ENCODE measurements at places on chromosomes 6 and 20. TPM values are rescaled to one million over a fixed set of nuclear protein-coding genes. Genes with fewer than 3 reads are reported as not detected.
A peak's percentile ranks its signal among the peaks of the same experiment; 100 is the strongest.

GRCh38 chr6:23055523-23055922 lies 486.2 kb downstream of the HDGFL1 start:
- no peak for DNase-seq

DNA sequence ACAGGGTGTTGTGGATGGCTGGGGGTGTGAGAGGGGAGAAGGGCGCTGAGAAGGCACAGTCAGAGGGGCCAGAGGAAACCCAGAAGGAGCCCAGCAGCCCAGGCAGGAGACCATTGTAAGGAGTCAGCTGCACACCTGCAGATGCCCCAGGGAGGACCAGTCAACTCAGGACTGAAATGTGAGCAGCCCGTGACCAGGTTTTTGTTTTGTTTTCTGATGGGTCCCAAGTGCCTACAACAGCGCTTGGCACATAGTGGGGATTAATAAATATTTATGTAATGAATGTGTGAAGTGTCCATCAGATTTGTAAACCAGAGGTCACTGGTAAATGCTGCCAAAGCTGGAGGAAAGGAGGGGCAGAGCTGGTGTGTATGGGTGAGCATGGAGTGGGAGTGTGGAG lies 30.2 kb downstream of the TRAM2 start:
- DNase-seq: no peak

DNA sequence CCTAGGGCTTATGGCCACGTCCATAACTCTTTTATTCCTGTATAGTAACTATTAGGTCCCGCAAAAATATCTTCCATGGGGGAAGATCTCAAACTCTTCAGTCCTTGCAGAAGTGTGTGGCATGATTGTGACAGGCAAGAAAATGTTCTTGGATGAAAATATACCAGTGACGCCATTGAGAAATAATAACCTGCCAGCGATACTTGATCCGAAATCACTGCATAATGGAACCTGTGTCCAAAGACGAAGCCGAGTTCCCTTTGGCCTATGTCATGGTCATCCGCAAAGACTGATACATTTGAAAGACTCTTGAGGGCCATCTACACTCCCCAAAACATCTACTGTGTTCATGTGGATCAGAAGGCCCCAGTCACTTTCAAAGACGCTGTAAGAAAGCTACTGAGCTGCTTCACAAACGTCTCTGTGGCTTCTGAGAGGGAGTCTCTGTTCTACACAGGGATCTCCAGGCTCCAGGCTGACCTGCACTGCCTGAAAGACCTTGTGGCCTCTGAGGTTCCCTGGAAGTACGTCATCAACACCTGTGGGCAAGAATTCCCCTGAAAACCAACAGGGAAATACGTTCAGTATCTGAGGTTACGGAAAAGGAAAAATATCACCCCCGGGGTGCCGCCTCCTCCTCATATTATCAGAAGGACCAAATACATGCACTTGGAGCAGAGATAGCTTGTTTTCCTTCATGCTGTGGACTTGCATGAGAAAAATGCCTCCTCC lies 6.9 kb upstream of the GCNT2 start:
- DNase-seq: no peak

The ID1 gene
- total RNA-seq: 64.4 TPM

The ASIP gene
- not detected for total RNA-seq

DNA sequence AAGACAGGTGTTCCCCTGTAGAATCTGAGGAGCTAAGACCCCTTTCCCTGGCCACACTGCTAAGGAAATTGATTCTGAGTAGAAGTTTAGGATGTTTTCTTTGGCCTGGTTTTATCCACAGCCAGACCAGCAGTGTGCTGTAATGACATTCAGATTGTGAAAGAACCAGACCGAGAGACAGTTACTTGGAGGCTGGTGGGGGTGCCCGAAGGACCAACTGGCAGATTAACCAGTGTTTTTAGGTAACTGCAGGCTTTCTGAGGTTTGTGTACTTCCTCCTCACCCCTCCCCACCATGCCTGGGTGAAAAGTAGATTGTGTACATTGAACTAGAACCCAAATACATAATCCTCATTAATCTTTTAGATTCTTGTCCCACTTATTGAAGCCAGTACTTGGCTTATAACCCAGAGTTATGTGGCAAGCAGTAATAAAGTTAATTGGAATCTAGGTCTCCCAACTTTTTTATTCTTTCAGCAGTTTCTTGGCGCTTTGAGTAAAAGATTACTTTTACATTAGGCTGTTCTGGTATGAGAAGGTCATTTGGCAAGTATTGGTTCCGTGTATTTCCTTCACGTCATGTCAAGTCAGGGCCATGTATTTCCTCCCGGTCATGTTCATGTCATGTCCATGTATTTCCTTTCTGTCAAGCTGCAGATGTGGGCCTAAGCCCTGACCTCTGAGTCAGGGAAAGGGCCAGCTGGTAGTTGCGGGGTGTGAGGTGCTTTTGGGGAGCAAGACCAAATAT lies 93.7 kb downstream of the TCP11 start:
- DNase-seq: peak; percentile 64

GRCh38 chr6:133286765-133287164 lies 45.6 kb downstream of the EYA4 start:
- DNase-seq: peak; percentile 8

DNA sequence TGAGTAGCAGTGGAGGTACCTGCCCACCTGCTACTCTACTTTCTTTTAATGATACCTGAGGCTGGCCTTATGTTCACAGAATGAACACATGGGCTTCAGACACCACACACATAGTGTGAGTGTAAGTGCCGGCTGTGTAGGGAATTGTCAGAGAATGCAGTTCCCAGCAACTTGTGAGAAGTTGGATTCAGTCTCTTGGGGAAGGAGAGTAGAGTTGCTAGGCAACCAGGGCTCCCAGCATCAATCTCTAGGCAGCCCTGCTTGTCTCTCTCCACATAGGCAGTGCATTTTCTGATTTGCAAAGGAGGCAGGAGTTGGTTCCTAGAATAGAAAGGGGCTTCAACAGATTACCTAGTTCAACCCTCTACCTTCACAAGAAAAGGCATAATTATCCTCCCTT lies 74.1 kb downstream of the BFSP1 start:
- DNase-seq: no peak

GRCh38 chr6:11366183-11366933 lies 133.9 kb upstream of the NEDD9 start:
- peak; percentile 11 for DNase-seq

The AIF1 gene
- total RNA-seq: not detected

DNA sequence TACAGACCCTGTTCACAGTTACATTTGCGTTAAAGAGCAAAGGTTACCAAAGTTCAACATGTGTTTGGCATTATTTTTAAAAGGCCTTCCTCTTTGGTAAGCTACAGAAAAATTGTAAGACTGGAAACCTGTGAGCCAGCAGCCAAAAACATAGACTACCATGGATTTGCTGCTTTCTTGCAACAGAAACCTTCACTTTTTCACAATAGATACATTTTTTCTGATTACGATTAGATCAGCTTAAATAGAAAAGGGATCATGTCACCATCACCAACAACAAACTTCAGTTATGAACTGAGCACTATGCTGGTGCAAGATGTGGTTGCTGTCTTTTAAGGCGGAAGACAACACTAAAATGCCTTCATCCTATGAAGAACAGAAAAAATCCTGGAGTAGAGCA lies 112.3 kb upstream of the MARCKS start:
- no peak for DNase-seq

The IPCEF1 gene
- total RNA-seq: 0.99 TPM

The EFCAB8 gene
- total RNA-seq: 0.60 TPM

GRCh38 chr20:25567286-25567685 lies 18.0 kb downstream of the NINL start:
- no peak for DNase-seq

DNA sequence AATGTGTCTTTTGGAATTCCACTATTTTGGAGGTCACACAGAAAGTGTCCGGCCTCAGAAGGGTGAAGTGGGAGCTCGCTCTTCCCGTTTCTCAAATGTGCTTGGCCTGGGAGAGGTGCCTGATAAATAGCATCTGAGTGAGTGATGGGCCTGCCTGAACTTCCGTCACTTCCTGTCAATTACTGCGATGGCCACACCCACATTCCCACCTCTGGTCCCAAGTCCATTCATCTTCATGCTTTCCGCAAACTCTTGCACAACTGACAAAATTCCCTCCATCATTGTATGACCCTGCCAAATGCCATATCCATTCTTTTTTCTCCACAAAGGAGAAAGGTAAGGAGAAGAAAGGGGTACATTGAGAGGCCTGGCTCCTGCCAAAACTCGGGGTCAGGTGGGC lies 169.0 kb downstream of the QKI start:
- DNase-seq: no peak

DNA sequence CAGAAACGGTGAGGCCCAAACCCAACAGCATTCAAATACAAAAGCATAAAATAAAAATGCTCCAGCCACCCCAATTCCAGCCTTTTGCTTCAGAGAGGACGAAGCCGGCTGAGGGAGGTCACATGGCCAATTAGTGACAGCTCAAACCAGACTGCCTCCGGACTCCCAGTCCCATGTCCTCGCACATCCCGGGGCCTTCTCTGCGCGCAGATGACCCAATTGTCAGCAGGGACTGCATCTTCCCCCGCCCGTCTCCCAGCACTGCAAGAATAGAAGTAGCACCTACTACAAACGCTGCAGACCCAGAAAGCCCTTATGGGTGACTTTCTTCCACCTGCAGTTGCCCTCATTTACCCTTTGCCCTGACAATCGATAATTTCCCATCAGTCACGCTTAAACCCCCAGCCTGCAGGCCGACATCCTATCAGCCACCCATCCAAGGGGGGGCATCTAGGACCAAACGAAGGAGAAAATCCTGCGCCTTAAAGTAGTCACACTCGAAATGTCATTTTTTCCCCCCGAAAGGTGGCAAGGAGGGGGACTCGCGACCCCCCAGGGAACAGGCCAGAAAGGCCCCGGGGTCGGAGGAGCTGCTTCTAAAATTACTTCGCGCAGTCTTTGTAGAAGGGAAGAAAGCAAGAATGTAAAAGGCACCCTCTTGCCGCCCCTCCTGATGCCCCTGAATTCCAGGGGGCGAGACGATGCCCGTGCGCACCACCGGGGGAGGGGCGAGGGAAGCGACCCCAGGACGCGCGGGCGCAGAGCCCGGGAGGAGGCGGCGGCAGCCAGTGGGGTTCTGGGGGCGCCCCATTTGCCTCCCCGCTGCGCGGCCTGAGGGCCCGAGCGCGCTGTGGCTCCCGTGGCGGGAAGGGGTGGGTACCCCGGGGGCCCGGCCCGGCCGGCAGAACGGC lies 792 bp downstream of the SLC23A2 start:
- DNase-seq: no peak

The SDC4 gene
- total RNA-seq: 32.0 TPM

DNA sequence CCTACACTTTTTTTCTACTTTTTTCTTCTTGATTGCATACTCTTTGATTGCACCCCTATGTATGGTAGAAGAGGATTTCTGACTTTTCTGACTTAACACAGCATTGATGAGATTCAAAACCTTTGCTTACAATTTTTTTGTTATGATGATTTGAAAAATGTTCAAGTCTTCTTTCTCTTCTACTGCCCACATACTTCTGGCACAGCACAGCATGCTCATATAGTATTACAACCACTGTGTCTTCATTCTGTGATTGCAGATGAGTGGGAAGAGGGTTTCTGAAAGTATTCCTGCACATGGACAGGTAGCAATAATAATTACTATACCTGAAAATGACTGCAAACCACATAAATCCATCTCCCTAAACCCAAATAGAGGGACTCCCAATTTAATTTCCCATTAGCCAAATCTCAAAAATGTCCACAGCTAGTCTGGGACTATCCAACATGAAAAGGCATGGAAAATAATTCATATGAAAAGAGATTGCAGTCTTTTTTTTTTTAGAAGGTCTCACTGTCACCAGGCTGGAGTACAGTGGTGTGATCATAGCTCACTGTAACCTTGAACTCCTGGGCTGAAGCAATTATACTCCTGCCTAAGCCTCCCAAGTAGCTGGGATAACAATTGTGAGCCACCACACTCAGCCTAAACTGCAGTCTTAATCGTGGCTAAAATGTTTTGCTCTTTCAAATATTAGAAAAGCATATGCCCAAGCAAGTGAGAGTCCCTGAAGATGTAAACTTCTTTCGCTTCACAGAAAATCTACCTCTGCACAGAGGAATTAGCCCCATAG lies 15.9 kb upstream of the TENT5A start:
- no peak for DNase-seq

- peak; percentile 71 for DNase-seq
Observed at GRCh38 chr6:157613011-157613522, 210.0 kb upstream of the SNX9 start.

DNA sequence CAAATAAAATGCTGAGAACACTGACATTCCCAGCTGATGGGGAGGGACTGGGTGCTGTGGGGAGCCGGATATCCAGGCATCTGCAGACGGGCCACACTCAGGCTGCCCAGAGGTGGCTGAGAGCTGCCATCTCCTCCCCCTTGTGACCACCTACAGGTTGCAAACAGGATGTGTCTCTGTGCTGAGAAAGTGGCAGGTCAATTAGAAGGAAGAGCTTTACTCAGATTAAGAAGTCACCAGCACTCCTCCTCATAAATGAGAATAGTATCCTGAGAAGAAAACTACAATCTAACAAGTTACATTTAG lies 63.0 kb downstream of the HUS1B start:
- DNase-seq: no peak

The OTOR gene
- total RNA-seq: not detected

- DNase-seq: peak; percentile 30
Observed at GRCh38 chr20:39623584-39624234, 661.6 kb downstream of the DHX35 start.

The HAO1 gene
- not detected for total RNA-seq

GRCh38 chr6:116201538-116201937 lies 52.3 kb downstream of the TSPYL4 start:
- no peak for DNase-seq

DNA sequence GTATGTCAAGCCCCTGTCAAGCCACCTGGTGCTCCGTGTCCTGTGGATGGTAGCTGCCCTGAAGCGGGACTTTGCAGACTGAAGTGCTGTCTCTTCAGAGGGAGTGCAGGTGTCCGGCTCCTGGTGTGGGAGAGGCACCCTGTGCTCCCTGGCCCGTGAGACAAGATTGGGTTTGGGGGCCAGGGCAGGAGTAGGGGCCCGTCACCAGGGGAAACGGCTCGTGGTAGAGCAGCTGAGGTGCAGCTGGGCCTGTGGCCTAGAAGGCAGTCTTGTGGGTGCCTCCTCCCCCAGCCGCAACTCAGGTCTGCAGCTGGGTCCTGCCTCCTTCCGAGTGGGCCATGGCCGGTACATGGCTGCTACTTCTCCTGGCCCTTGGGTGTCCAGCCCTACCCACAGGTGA lies at the start of gene PTCRA:
TSS of gene PTCRA (plus strand) at position 322 of the 400 bp plus-strand sequence. CDS start at position 339, 17 bp downstream.
- no peak for DNase-seq

GRCh38 chr6:105034470-105034869 lies 77.6 kb downstream of the LIN28B start:
- no peak for DNase-seq

GRCh38 chr20:53658322-53658721 lies 64.7 kb upstream of the ZNF217 start:
- DNase-seq: no peak

DNA sequence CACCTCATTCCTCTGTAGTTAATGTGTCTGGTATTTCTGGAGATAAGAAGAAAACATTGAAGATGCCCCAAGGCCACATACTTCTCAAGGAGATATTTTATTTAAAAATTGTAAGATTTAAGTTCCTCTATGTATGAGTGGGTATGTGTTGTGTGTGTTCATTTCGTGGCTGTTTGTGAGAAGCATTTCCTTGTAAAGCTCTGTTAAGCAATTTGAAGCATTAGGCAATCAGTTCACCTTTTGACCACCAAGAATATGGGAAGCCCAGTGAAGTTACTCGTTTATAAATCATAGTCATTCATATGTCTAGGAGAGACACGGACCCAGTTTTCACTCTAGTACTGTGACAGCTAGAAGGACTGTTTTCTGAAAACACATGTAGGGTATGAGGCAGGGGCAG lies 717.6 kb upstream of the MAP3K7 start:
- no peak for DNase-seq

Data from endothelial cell of umbilical vein (primary cell).